ENCODE measurements at places on chromosomes 3 and 15.

GRCh38 chr15:77615472-77615871 lies 17.2 kb downstream of the LINGO1 start:
- DNase-seq: no peak

- no peak for DNase-seq
Observed at GRCh38 chr3:12356996-12357395, 68.1 kb downstream of the PPARG start.

DNA sequence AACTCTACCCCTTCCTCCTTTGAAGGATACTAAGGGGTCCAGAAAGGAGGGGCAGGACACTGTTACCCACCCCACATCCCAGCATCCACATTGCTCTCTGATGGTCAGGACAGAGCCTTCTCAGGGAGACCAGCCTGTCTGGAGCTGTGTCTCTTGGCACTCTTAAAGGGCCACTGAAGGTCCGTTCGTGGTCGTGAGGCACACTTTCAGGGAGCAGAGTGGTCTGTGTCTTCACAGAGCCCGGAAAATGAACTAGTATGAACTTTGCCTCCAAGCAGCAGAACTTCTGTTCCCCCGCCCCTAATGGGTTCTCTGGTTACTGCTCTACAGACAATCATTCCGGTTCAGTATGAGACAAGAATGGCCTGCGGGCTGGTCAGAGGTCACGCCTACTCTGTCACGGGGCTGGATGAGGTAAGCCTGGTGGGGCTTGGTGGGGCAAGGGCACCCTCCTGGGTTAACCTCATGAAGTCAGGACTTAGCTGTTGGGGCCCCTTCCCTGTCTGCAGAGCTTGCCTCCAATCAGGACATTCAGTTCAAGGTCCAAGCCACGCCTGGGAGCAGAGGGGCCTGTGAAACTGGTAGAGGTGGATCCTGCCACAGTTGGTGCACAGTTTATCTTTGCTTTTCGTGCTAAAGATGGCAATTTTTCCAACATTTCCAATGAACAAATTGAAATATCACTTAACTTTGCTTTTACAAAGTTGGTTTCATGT lies 33.2 kb downstream of the CAPN3 start:
- DNase-seq: no peak

DNA sequence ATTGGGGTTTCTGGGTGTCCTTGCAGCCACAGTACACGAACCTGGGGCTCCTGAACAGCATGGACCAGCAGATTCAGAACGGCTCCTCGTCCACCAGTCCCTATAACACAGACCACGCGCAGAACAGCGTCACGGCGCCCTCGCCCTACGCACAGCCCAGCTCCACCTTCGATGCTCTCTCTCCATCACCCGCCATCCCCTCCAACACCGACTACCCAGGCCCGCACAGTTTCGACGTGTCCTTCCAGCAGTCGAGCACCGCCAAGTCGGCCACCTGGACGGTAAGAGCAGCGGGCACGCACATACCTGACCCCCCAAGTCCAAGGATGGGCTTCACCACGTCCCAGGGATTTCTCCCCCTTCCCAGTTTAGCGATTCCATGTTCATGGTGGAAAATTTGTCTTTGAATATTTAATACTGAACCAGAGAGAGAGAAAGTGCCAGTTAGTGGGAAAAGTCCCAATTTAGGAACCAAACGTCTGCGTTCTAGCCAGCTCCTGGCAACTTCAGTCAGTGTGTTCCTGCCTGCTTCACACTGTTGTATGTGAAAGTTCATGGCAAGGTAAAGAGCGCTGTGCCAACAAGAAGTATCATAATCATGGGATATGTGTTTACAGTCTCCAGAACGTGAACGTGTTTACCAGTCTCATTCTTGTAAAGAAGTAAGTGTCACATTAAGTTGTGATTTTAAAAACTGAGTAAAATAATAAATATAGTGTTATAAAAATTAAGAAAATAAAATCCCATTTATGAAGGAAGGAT lies 177.2 kb downstream of the TP63 start:
- no peak for DNase-seq

DNA sequence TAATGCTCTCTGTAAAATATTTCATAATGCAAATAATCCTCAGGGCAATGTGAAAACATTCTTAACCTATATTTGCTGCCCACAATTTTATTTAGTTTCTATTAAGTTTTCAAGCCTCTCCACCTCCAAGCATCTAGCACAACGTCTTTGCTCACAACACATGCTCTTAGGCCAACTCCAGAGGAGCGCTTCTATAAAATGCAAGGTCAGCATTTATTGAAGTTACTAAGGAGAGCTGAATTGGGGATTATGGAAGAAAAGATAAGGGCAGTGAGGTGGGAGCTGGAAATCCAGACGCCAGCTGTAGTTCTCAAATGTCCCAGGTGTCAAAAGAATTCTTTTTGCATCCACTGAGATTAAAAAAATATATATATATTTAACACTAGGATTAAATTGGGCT lies 996 bp downstream of the RABL3 start:
- DNase-seq: no peak

GRCh38 chr3:102125197-102125993 lies 276.1 kb downstream of the NFKBIZ start:
- DNase-seq: no peak

- DNase-seq: no peak
Observed at GRCh38 chr3:158790901-158791589, 10.8 kb upstream of the MFSD1 start.

DNA sequence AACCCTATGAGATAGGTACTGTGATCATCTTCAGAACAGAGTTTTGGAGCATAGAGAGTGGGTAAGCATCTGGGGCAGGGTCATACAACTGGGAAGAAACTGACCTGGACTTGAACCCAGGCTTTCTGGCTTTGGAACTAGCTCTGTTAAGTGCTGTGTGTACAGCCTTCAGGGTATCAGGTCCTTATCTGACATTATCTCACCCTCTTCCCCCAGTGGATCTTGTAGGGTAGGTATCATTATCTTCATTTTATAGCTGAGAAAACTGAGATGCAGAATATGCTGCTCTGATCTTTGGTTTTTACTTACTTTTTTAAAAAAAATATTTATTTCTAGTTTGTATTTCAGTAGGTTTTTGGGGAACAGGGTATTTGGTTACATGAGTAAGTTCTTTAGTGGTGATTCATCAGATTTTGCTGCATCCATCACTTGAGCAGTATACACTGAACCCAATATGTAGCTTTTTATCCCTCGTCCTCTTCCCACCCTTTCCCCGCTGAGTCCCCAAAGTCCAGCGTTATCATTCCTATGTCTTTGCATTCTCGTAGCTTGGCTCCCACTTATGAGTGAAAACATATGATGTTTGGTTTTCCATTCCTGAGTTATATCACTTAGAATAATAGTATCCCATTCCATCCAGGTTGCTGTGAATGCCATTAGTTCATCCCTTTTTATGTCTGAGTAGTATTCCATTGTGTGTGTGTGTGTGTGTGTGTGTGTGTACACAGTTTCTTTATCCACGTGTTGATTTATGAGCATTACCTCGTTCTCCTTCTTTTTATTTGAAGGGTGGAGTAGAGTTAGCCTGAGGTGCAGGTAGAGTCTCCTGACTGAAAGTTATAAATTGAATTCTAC lies 271.2 kb downstream of the PTPRG start:
- DNase-seq: no peak
